ENCODE measurements at places on chromosomes 1 and 21. TPM values are rescaled to one million over a fixed set of nuclear protein-coding genes. Genes with fewer than 3 reads are reported as not detected.

GRCh38 chr1:185741551-185741950, 7.4 kb downstream of the HMCN1 start:
- DNase-seq, result no peak

GRCh38 chr1:82503822-82504221, 703.1 kb downstream of the ADGRL2 start:
- DNase-seq, result no peak

GRCh38 chr21:16741141-16741665, 771.6 kb upstream of the CXADR start:
- DNase-seq, result no peak

DNA sequence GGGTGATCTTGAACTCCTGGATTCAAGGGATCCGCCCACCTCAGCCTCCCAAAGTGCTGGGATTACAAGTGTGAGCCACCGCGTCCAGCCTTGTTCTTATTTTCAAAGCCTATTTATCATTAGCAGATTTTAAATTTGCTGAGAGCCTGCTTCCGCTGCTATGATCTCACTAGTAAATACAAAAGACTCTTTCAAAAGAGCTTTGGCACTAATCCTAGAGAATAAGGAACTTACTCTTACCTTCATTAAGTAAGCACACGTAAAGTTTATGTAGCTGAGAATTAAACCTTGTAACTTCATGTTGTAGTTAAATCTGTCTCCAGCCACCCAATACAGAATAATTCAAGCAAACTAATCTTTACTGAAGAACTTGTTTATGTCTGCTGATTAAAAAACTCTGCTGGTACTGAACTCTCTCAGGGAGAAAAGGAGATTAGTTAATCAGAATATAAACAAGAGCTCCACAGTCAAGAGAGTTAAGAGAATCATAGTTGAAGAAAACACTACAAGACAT, 72.3 kb downstream of the RUSC1 start:
- no peak for DNase-seq

The GSTM1 gene
- total RNA-seq, result 6.4 TPM

- no peak for DNase-seq
Measured at GRCh38 chr1:202038688-202039346, 28.4 kb downstream of the ELF3 start.

DNA sequence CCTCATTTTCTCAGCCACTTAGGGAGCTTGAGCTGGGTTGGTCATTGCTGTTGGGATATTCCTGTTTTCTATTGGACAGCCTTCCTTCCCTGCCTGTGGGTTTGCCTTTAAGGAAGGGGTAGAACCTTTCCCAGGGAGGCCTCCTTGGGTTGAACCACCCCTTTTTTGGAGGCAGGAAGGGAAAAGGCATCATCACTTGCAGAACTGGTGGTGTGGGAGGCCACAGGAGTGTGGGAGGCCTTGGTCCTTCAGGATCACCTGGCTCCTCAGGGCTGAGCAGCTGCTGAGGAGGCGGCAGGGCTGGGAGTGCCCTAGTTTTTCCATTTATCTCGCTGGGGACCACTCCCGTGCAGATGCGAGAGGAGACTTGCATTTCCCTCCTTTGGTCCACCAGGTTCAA, 667 bp upstream of the CYB561D1 start:
- no peak for DNase-seq

The GSTM5 gene
- not detected for total RNA-seq

The PADI1 gene
- total RNA-seq, result 1.2 TPM

DNA sequence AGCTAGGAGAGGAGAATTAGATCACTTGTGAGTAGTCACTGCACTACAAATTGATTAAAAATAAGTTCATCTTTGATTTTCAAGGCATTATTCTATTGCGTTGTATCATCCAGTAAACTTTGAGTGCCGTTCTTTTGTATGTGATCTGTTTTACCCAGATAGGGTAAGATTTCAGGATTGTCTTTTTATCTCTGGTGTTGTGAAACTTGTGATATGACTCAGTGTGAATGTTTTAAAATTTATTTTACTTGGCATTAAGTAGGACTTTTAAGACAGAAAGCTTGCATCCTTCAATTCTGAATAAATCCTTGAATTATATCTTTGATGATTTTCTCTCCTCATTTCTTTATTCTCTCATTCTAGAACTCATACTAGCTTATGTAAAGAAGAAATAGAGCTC, 93.3 kb upstream of the ADAMTS5 start:
- no peak for DNase-seq

GRCh38 chr1:10108134-10108663, 75.4 kb downstream of the UBE4B start:
- DNase-seq, result no peak

DNA sequence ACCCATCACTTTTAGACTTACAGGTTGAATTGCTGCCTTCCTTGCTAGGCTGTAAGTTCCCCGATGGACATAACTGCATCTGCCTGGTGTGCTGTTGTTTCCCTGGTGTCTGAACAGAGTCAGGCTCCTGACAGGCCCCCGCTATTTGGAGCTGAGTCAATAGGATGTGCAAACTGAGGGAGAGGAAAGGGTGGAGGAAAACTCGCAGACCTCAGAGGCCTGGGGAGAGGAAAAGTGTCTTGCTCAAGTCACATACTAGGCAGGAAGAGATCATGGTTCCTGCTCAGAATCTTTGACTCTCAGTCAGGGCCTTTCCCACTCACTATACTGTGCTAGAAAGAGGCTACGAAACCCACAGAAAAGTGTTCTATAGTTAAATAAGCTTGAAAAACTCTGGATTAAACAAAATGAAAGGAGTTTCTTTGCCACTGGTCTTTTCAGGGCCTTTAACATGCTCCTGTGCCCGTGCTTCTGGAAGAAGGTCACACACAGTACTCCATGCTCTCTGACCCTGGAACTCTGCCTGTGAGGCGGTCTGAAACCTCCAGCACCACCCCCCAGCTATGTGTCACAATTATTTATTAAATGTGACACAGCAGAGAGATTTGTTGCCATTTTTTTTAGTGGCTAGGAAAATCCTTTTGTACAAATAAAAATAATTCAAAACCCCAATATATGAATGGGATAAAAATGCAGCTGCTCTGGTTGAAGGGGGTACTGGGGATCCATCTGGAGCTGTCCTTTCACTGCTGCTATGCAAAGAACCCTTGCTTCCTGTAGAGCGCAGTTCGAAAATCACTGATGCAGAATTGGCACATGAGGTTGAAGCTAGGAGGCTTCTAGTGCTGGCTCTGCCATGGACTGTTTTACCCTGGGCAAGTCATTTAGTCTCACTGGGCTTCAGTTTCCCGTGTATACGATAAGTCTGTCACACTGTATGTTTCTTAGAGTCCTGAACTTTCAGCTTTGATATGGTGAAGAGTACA, 20.1 kb upstream of the CDCP2 start:
- no peak for DNase-seq

GRCh38 chr1:40076895-40077312, 20.1 kb downstream of the PPT1 start:
- DNase-seq, result no peak

The SPRR2F gene
- total RNA-seq, result not detected

GRCh38 chr1:177977141-177977540, 7.3 kb upstream of the SEC16B start:
- DNase-seq, result no peak

DNA sequence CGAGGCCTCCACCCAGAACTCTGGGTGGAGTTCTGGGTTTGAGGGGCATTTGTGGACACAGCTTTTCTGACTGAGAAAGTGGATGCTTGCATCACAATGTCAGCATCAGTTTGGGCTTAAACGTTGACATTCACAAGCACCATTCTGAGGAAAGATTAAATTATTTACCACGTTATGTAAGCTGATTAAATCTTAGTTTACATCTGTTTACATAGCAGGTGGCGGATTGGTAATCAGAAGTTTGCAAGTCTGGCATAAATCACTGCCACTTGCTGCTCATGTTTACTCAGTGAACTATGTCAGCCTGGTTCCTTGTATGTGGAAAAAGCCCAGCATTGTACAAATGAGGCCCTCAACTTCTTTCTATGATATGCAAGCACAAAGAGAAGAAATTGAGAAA, 310.1 kb downstream of the PAPPA2 start:
- no peak for DNase-seq

- DNase-seq, result no peak
Measured at GRCh38 chr1:8685463-8685862, 132.0 kb downstream of the RERE start.

- no peak for DNase-seq
Measured at GRCh38 chr1:221961532-221962292, 219.8 kb upstream of the DUSP10 start.

The ESPN gene
- total RNA-seq, result not detected

DNA sequence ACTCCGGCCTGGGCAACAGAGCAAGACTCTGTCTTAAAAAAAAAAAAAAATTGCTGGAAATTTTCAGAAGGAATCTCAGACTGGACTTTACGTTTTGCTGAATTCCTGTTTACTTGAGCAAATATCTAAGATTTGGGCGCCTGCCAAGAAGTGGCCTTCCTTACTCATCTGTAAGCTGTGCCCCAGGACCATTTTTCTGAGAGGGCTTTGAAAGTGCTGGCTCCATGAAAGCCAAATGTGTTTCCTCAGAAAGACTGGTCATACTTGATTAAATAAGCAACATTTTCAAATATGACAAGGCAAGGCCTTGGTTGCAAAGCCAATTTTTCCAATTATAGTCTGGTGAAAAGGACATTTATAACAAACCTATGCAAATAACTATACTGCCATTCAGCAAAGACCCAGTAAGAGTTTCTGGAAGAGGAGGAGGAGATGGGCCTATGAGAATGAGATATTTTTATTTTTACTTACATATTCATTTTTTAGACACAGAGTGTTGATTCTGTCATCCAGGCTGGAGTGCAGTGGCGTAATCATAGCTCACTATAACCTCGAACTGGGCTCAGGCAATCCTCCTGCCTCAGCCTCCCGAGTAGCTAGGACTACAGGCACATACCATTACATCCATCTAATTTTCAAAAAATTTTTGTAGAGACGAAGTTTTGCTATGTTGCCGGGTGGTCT, 56.3 kb upstream of the HTR1D start:
- DNase-seq, result peak; percentile 74

Measured in osteocyte (in vitro differentiated cells).